ENCODE measurements at places on chromosomes 12 and 14. TPM values are rescaled to one million over a fixed set of nuclear protein-coding genes. Genes with fewer than 3 reads are reported as not detected.

SMCO2 gene
- not detected for total RNA-seq

OLR1 gene
- total RNA-seq = not detected

GLI1 gene
- total RNA-seq = 0.19 TPM

IL22 gene
- total RNA-seq = not detected

FGF6 gene
- total RNA-seq = not detected

BBOF1 gene
- total RNA-seq = 4.0 TPM

LRTM2 gene
- total RNA-seq = not detected

RASSF3 gene
- total RNA-seq = 35.3 TPM

All from omental fat pad (tissue), 4 donors.